ENCODE measurements at places on chromosomes 3 and 15. TPM values are rescaled to one million over a fixed set of nuclear protein-coding genes. Genes with fewer than 3 reads are reported as not detected.

GRCh38 chr3:112640930-112641801, at the start of gene CCDC80:
CCDC80 (minus strand) TSS chr3:112641143; CDS start chr3:112639905, 1,238 bp downstream.
- DNase-seq: peak; percentile 91

ZNF501 gene
- 10.8 TPM for polyA plus RNA-seq

- DNase-seq: peak; percentile 58
Observed at GRCh38 chr3:41026394-41027177, 172.7 kb upstream of the CTNNB1 start.

GRCh38 chr3:50100386-50100785, 11.7 kb downstream of the RBM5 start:
- no peak for DNase-seq

DNA sequence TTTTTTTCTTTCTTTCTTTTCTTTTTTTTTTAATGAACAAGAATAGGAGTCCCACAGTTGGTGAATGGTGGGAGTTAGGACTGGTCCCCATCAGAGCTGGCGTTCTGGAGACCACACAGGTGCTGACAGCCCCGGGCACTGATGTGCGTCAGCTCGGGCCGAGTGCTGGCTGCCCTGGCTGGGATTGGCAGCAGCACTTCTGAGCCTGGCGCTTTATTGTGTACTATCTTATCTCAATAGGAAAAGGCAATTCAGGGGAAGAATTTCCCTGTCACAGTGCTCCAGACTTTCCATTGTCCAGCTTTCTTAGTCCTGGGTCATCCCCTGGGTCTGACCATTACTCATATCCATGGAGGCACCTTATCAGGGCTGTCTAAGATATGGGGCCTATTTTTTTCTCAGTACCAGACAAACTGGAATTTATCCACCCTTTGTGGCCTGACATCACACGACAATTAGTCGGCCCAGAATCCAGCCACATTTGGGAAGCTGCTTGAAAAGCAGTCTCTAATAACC, 54.1 kb downstream of the TMEM44 start:
- DNase-seq: no peak

- no peak for DNase-seq
Observed at GRCh38 chr3:27616031-27616430, 106.1 kb downstream of the EOMES start.

MKRN2OS gene
- polyA plus RNA-seq: 2.6 TPM

DNA sequence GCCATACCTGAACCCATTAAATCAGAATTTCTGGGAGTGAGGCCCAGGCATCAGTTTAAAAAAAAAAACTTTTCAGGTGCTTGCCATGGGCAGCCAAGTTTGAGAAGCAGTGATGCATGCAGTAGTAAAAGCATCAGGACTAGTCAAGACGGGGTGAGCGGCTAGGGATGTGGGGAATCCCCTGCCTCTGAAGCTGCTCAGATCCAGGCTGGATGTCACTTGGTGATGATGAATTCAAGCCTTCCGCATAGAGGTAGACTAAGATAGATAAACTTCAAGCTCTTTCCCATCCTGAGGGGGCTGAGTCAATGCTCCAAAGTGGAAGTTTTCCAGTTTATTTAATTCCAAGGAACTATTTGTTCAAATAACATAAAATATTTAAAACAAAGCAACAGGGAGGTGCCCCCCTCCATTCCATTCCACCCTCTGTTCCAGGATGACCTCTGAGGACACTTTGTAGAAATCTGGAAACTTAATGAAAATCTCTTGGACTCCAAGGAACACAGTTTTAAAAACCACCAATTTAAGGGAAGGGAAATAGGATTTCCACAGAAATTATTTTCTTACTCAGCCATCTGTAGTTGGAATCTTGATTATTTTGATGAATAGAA, 100.4 kb upstream of the NR2E3 start:
- DNase-seq: no peak

DNA sequence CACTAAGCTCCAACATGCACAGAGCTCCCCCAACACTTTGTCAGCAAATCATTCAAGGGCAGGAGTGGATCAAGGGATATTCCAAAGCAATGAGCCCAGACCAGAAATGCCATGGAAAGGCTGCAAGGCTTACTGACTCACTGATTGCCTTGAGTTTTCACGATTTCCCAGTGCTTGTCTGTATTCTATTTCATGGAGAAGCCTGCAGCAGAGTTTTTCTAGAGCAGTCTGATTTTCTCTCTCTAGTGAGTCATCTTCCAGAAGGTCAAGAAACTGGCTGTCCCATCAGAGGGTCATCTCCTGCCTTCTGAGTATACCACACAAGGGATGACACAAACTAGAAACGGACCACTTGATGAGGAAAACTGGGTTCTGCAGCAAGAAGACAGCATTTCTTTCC, 16.5 kb downstream of the LMCD1 start:
- DNase-seq: no peak

DNA sequence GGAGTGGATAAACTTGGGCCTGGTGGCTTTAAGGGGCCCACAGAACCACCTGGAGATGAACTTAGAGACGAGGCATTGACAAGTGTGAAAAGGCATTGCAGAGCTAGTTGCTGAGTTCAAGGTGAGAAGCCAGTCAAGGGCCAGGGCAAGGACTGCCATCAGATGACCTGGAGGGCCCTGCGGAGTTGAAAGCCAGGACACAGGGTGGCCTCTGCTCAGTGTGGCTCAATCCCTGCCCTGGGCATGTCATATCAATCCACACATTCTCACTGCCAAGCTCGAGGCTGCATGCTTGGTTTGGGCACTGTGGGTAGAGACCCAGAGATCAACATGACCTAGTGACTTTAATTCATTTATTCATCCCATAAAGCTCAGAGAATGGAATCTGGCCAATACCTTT, 9.2 kb downstream of the PAQR5 start:
- DNase-seq: no peak

GRCh38 chr3:95002438-95003046, 939.7 kb downstream of the NSUN3 start:
- DNase-seq: no peak

DNA sequence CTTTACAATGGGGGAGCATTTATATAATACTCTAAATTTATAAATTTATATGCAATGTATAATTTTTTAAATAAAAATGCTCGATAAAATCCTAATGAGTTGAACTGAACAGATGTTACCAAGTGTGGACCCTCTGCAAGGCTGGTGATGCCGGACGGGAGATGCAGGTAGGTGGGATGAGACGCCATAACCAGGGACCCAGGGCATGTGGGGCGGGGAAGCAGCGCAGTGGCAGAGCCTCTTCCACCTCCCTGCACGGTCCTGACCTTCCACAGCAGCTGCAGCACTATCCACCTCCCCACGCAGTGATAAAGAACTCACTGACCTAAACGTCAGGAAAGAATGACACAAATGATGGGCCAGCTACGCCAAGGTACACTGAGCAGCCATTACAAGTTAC, 12.8 kb downstream of the PCSK6 start:
- DNase-seq: no peak

FSIP1 gene
- 2.7 TPM for polyA plus RNA-seq

SMCO1 gene
- polyA plus RNA-seq: not detected

GRCh38 chr15:79884204-79884596, 12.6 kb downstream of the MTHFS start:
- DNase-seq: no peak

GRCh38 chr3:87145553-87145952, 81.6 kb upstream of the CHMP2B start:
- DNase-seq: no peak

DNA sequence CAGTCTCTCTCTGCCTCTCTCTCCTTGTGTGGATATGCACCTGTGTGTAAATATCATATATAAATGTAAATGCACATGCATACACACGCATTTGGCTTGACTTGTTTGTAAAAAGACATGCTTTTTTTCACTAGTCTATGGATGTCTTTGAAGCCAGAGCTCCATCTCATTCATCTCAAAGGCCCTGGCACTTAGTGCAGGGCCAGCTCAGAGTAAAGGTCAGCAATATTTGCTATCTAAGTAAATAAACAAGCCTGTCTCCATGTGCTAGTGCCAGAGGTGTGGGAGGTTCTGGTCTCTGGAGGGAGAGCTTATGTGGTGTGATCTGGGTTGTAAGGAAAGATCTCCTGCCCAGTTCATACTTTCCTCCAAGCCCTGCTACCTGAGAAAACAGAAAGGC, 5.6 kb downstream of the CLSTN2 start:
- DNase-seq: no peak

CCR9 gene
- polyA plus RNA-seq: not detected

GRCh38 chr15:96367311-96368200, 37.1 kb downstream of the NR2F2 start:
- peak; percentile 64 for DNase-seq

DNA sequence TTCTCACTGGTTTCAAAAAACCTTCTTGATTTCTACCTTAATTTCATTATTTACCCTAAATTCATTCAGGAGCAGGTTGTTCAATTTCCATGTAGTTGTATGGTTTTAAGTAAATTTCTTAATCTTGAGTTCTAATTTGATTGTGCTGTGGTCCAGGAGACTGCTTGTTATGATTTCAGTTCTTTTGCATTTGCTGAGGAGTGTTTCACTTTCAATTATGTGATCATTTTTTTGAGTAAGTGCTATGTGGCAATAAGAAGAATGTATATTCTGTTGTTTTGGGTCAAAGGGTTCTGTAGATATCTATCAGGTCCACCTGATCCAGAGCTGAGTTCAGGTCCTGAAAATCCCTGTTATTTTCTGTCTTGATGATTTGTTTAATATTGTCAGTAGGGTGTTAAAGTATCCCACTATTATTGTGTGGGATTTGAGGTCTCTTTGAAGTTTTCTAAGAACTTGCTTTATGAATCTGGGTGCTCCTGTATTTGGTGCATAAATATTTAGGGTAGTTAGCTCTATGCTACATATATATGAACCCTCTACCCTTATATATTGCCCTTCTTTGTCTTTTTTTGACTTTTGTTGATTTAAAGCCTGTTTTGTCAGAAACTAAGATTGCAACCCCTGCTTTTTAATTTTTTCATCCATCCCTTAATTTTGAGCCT, 158.4 kb upstream of the TPRG1 start:
- no peak for DNase-seq

- no peak for DNase-seq
Observed at GRCh38 chr3:100966807-100967206, 26.4 kb downstream of the ABI3BP start.

SPINT1 gene
- polyA plus RNA-seq: 73.6 TPM

PDZRN3 gene
- polyA plus RNA-seq: 37.8 TPM

CXCR6 gene
- polyA plus RNA-seq: 0.86 TPM

CTXN2 gene
- polyA plus RNA-seq: 0.10 TPM

DNA sequence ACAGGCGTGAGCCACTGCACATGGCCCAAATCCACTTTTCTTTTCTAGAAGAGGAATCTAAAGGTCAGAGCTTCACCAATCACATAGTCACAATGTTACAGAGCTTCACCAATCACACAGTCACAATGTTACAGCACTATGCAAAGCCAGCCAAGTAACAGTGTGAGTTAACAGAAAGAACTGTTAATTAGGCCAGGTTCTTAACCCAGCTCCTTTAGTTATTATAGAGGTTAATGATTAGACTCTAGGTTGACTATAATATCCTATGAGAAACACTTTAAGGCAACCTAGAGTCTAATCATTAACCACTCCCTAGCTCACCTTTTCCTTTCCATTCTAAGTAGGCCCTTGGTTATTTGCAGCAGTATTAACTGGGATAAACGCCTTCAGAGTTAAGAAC, 54.0 kb downstream of the TASOR start:
- DNase-seq: peak; percentile 63

DNA sequence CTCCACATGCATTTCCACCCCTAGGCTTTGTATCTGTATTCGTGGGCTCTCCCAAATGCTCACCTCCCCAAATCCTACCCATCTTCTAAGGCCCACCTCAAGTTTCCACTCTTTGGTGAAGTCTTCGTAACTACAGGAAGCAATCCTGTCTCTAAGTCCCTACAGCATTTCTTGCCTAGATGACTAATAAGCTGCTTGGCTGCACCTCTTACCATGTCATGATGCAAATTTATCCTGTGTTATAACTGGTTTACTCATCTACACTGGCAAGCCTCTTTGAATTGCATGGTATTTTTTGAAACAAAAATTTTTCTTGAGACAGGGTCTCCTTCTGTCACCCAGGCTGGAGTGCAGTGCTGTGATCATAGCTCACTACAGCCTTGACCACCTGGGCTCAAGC, 73.3 kb downstream of the SETMAR start:
- DNase-seq: no peak

DNA sequence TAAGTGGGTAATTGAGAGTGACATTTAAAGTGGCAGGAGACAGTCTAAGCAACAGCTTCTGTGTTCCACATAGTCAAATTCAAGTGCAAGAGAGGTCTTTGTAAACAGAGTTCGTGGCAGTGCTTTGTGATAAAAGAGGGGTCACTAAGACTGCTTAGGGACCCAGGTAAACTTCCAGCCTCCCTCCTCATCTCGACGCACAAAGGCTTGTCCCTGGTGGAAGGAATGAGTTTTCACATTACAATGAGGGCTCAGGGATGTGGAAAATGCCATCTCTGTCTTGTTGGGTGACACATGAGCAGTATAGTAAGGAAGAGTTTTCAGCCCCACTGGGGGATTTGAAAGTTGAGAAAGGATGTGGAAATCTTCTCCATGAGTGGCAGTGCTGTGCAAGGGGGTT, 7.3 kb downstream of the GMNC start:
- no peak for DNase-seq

- peak; percentile 58 for DNase-seq
Observed at GRCh38 chr3:100402256-100402655, 917 bp downstream of the LNP1 start.

GRCh38 chr15:59686389-59686788, 2.7 kb downstream of the BNIP2 start:
- DNase-seq: no peak

RAD51 gene
- polyA plus RNA-seq: 14.4 TPM

MORC1 gene
- polyA plus RNA-seq: 0.64 TPM

GRCh38 chr15:69377216-69377970, 36.8 kb upstream of the KIF23 start:
- DNase-seq: peak; percentile 67

GRCh38 chr3:113570158-113570557, 37.8 kb downstream of the SIDT1 start:
- no peak for DNase-seq

- no peak for DNase-seq
Observed at GRCh38 chr15:94370206-94370935, 139.0 kb downstream of the MCTP2 start.

GOLGA8G gene
- 0.22 TPM for polyA plus RNA-seq

- DNase-seq: no peak
Observed at GRCh38 chr3:111496894-111497559, 45.0 kb upstream of the CD96 start.

PRR20G gene
- not detected for polyA plus RNA-seq

- no peak for DNase-seq
Observed at GRCh38 chr3:158258619-158259018, 148.7 kb downstream of the RSRC1 start.

DNA sequence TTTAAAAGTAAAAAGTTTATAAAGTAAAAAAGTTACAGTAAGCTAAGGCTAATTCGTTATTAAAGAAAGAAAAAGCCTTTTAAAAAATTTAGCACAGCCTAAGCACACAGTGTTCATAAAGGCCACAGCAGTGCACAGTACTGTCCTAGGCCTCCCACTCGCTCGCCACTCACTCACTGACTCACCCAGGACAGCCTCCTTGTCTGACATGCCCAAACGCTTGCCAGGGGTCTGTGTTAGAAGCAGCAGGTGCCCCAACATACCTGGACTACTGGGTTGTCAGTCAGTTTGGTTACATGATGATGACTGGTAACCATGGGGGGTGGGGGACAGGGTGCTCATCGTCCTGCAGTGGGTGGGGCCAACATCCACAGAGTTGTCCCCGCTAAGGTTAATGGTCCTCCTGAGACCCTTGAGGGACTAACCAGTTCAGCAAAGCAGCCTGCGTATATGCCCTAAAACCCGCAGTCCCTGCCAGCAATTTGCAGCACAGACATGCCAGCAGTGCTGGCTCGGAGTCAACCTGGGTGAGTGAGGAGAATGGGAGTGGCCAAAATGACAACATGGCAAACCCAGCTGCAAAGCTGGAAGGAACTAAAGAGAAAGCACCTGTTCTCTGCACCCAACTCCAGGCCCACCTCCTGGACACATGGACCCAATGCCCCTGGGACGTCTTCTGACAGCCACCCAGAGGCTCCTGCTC, 49.2 kb downstream of the CYFIP1 start:
- no peak for DNase-seq

MOBP gene
- 0.30 TPM for polyA plus RNA-seq

All from renal pelvis (tissue), 12 donors.